ENCODE measurements at places on chromosomes 11 and 22.

GRCh38 chr11:73178681-73179080, 36.6 kb upstream of the FCHSD2 start:
- no peak for DNase-seq

GRCh38 chr11:46159680-46160079, 38.4 kb upstream of the PHF21A start:
- no peak for DNase-seq

GRCh38 chr11:72947229-72947628, 133.0 kb downstream of the ATG16L2 start:
- DNase-seq = no peak

GRCh38 chr11:86292912-86293616, 9.0 kb upstream of the HIKESHI start:
- DNase-seq = peak; percentile 54

- DNase-seq = no peak
Observed at GRCh38 chr22:46573781-46574437, 36.5 kb upstream of the CELSR1 start.

- DNase-seq = no peak
Observed at GRCh38 chr11:48384670-48385069, 18.4 kb upstream of the OR4C5 start.

DNA sequence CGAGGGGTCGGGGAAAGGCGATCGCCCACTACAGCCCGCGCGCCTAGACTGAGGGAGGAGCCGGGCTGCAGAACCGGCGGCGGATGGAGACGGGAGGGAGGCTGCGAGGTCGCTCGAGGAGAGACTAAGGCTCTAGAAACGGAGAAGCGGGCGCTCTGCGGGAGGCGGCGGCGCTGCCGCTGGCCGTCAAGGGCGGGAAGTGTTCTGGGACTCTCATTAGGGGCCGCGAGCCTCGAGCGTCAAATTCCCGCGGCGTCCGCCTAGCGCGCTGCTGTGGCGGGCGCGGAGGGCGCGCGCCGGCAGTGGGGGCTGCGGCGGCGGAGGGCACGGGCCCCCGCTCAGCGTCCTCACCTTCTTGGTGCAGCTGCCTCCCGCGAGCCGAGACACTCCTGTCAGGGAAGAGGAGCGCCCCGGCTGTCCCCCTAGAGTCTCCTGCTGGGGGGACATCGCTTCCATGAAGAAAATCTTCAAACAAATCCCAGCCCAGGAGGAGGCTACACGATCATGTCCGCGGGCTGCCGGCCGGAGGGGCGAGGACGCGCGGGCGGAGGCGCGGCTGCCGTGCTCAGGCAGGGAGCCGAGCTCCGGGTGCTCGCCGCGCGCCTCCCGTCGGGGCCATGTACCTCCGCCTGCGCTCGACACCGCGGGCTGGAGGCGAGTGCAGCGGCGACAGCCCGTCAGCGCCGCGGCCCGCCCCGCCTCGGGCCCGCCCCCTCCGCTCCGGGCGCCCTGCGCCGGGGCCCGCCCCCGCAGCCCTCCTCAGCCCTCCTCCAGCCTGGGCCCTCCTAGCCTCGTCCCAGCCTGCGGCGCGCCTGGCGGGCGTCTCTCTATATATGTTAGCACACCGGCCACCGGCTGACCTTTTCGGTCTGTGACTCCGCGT, at the start of gene ARHGAP20:
ARHGAP20 (minus strand) TSS at position 662 of the 883 bp plus-strand sequence; CDS start at position 456, 206 bp downstream.
- DNase-seq = peak; percentile 55

DNA sequence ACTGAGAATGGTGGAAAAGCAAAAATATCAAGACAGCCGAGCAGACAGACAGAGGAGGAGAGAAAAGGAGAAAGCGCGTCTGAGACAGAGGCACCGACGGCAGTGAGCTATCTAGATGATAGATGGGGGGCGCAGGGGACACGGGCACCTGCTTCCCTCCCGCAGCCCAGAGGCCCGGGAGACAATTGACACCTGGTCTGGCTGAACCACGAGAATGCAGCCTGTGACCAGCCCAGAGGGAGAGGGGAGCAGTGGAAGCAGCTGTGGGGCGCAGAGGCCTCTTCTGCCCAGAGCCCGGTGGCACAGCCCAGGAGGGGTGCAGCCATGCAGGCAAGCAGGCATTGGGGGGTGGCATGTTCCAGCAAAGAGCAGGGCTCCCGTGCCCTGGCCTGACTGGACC, 48.2 kb downstream of the ELFN2 start:
- no peak for DNase-seq

- DNase-seq = no peak
Observed at GRCh38 chr11:34331329-34331728, 26.5 kb downstream of the ABTB2 start.

GRCh38 chr22:40472051-40472450, 101.7 kb downstream of the SGSM3 start:
- DNase-seq = no peak

- no peak for DNase-seq
Observed at GRCh38 chr11:40716344-40717130, 742.9 kb downstream of the LRRC4C start.

DNA sequence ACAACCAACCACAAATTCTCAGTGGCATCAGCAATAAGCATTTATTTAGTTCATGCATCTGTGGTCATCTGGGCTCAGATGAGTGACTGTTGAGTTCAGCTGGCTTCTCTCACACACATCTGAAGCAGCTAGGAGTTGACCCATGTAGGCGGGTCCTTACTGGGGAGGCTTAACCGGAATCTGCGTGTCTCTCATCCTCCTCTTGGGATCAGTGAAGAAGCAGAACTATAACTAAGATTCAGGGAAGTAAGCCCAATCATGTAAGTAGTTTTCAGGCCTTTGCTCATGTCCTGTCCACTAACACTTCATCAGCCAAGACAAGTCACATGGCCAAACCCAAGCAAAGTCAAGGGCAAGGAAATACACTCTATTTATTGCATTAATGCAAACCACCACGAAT, 236.2 kb downstream of the C11orf87 start:
- DNase-seq = no peak

Measured in GM06990 (cell line).